ENCODE measurements at places on chromosomes 4 and X.

- DNase-seq = no peak
These were observed 59.9 kb upstream of the CHRNA9 start for GRCh38 chr4:40275065-40275730.

- DNase-seq = no peak
These were observed 5.4 kb downstream of the CPE start for GRCh38 chr4:165384186-165384585.

DNA sequence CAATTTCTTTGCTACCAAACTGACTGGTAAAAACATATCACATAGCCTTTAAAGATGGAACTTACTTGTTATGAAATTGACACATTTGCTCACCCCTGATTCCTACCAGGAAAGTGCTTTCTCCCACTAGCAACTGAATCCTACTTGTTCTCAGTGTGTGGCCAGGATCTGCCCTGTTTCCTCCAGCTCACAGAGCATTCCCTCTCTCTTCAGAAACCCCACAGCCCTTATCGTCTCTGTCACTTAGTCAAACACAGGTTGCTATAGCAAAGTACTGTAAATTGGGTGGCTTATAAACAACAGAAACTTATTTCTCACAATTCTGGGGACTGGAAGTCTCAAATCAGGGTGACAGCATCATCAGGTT lies 265.2 kb upstream of the BOD1L1 start:
- DNase-seq = no peak

DNA sequence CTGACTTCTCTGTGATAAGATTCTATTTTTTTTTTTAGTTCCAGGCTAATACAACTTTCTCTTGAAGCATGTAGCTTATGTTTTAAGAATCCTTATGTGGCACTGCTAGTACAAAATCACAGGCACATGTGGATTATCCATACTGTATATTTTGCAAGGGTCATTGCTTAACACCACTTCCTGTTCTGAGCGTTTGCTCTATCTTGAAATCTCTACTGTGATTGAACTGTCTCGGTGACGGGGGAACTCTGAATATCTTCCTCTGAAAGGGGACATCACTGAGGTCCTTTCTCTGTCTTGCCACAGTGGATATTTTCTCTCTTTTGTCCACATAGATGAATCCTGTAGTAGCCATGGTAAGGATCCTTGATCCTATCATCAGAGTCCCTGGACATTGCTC lies 2.1 kb upstream of the WFS1 start:
- DNase-seq = no peak

DNA sequence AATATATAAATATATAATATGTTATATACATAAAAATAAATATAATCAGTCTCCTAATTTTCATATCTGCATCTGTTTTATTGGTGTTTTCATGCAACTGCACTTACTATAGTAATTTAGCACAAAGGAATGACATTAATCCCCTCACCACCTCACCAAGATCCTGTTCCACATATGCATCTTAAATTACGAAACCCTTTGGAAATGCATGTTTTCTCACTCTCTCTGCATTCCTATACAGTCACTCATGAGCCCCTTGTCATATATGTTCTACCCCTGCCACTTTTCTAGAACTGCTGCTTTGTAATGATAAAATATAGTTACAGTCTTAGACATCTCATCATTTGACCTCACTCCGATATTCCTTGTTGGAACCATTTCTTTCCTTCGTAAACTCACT lies 728.7 kb upstream of the SLIT2 start:
- DNase-seq = no peak

DNA sequence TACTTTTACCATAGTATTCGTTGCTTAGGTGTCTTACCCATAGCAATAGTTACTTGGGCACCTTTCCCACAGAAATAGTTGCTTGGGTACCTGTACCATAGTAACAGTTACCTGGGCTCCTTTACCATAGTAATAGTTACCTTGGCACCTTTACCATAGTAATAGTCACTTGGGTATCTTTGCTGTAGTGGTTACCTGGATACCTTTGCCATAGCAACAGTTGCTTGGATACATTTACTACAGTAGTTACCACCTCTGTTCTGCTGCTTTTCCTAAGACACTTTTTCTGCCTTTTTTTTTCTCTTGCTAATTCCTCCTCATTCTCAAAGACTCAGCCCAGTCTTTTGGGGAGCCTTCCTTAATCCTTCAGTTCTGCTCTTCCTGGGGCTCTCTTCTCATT lies 272.8 kb upstream of the PUDP start:
- DNase-seq = no peak

DNA sequence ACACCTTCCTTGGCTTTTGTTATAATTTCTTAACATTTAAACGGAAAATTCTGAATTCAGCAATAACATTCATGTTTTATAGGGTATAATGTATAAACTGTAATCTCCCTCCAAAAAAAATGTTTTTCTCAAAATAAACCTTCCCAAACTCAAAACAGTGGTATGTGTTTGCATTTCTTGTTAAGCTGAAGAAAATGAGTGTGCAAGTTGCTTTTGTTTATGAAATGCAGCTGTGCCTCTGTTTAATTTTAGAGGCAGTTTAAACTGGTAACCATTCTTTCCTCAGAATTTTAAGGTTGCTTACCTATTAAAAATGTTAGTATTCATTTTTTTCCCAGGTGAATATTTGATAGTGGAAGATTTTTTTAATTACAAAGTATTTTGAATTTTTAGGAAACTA lies 105.0 kb upstream of the ANKRD50 start:
- DNase-seq = no peak

DNA sequence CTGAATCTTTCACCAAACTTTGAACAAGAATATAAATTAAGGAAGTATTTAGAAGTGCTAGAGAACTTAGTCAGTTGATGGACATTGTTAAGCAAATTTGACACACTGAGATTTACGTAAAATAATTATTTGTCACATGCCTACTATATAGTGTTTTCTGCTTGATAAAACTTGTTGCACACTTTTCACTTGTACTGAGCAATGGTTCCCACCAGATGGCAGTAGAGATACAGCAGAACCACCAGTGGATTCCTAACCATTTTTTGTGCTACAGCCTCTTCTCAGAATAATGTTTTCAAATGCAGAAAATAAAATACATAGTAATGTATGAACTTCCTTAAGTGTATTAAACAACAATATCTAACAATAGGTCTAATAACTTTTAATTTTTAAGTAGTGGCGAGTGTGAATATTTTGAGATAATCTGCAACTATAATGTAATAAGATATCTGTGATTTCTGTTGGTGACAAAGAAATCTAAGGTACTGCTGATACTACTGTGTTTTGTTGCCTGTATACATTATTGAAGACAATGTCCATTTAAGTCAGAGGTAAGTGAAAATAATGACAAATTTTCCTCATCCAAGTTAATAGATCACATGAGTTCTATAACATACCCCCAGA lies 81.2 kb downstream of the APOOL start:
- peak; percentile 13 for DNase-seq

DNA sequence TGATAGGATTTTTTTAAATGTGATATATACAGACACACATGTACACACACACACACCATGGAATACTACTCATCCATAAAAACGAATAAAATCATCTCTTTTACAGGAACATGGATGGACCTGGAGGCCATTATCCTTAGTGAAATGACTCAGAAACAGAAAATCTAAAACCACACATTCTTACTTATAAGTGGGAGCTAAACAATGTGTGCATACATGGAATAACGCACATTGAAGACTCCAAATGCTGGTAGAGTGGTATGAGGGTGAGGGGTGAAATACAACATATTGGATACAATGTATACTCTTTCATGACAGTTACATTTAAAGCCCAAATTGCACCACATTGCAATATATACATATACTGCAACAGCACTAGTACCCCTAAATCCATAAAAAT lies 120.2 kb upstream of the ADGRL3 start:
- DNase-seq = no peak

GRCh38 chr4:92307866-92308265 lies 4.1 kb downstream of the GRID2 start:
- no peak for DNase-seq

GRCh38 chrX:40039887-40040286 lies 57.9 kb downstream of the BCOR start:
- DNase-seq = no peak

DNA sequence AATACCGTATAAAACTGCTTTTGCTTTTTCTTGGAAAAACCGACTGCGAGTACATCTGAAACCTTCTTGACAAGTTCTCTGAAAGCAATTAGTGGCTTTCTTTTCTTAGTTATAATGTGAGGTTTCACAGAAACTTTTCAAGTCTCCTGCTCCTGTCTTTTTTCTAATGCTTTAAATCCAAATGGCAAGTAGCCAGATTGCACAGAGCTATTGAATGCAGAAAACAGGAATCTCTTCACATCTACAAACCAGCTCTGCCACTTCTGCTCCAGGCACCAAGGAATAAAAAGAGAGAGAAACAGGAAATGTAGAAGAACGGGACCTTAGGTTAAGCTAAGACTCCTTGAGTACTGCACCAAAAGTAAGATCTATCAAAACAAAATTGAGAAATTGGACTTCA lies 267.3 kb upstream of the TET2 start:
- no peak for DNase-seq

GRCh38 chr4:20617678-20618396 lies 82.4 kb upstream of the PACRGL start:
- DNase-seq = no peak

DNA sequence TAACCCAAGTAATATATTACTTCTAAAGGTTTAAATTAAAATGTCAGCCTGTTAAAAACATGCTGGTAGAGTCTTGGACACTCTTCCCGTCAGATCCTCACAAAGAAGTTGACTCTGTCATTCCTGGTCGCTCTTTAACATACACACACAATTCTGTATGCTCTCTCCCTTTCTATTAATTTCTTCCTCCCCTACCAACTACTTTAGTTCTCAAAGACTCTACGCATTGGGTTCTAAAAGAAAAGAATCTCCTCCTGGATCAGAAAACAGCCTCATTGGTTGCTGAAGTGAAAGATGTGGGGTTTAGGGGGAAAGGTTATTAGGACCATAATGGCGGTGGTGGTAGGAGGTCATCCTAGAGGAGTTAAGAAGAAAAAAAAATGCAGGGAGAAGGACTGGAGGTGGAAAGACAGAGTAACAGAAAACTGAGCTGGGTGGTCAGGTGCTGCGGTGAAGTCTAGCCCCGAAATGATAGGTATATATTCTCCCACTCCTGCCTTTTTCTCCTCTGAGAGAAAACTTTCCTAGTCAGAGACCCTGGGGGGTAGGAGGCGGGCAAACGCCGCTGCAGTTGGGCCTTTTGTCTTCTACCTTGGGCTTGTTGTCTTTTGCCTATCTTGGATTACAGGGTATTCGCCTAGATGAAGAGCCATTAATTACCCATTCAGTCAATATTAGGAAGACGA lies 5.2 kb upstream of the PITX2 start:
- DNase-seq = no peak

- DNase-seq = no peak
These were observed 436.9 kb upstream of the LCORL start for GRCh38 chr4:18458465-18458864.

- DNase-seq = no peak
These were observed 70.5 kb upstream of the IGSF1 start for GRCh38 chrX:131359611-131360010.

GRCh38 chr4:39521253-39521919 lies 5.9 kb downstream of the UGDH start:
- no peak for DNase-seq

DNA sequence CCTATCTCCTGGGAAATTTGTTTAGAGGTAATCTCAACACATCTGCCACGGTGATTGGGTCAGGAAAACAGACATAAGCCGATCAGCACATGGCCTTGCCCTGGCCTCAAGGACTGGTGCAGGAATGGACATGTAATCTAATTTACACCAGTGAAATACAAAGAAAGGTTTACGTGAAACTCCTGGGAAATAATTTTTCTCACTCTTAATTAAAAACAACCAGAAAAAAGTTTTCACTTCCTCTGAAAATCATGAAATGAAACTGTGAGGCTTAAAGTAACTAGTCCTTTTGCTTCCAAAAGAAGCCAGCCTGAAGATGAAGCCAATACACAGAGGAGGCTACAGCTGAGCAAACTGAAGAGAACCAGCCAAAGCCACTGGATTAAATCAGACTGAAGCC lies 154.1 kb upstream of the FAM241A start:
- DNase-seq = no peak

GRCh38 chrX:71650333-71650969 lies 16.9 kb upstream of the LOC101059915 start:
- DNase-seq = no peak

DNA sequence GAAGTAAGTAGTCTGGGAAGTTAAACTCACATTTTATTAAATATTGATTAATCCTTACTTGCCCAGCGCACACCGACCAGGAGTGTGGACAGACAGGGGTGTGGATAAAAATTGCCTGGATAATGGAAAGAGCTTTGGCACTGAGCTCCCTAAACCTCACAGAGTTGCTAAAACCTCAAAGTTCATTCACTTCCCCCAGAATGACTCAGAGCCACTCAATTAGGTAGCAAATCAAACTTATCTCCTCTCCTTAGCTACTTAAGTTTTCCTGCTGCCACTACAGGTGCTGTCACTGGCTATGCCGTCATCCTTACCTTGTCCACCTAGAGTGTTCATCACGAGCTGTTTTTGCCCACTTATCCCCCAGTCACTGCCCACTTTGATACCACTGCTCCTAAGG lies 27.0 kb upstream of the MID1IP1 start:
- no peak for DNase-seq

- DNase-seq = no peak
These were observed 2313.1 kb upstream of the AGA start for GRCh38 chr4:179755322-179755721.

GRCh38 chr4:95415346-95415771 lies 133.4 kb downstream of the UNC5C start:
- no peak for DNase-seq

DNA sequence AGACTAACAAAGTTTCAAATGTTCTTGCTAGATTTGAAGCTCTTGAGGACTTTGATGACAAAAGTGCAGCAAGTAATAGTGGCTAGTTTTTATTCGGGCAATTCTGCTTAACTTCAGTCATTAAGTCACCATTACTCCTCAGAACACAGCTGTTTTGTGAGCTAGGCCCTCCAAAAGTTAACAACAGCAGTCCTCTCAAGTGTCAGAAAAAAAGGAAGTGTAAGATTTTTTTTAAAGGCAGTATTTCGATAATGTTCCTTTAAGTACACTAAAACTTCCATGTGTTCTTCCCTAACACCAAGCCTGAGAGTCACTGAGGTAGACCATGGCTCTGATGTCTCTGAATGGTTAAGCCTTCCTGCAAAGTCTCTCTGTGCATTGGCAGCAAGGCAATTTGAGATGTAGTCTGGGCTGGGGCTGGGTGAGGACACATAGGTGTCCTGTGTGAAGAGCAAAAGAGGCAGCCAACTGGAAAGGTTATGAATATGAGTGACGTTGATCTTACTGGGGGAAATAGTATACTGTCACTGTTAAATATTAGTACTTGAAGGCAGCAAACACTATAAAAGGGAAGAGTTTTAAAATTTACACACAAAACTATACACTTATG lies 174.0 kb upstream of the MAP3K15 start:
- DNase-seq = no peak

DNA sequence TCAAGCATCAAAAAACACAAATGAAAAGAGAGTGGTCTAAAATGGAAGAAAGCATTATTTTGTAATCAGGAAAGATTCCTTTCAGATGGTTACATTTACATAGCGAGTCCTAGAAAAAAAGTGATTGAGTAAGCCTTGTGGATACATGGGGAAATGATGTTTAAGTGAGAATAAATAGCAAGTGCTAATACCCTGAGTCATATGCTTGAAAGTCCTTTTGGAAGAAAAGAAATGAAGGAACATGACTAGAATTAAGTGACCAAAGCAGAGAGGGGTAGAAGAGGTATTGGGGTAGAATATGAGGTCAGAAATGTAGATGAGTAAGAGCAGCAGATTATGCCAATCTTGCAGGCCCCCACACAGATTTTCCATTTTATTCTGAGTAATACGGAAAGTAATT lies 814.8 kb upstream of the GRID2 start:
- no peak for DNase-seq
